NCI-H524 (cell line): ENCODE measurements at places on chromosomes 7 and 10.

DNA sequence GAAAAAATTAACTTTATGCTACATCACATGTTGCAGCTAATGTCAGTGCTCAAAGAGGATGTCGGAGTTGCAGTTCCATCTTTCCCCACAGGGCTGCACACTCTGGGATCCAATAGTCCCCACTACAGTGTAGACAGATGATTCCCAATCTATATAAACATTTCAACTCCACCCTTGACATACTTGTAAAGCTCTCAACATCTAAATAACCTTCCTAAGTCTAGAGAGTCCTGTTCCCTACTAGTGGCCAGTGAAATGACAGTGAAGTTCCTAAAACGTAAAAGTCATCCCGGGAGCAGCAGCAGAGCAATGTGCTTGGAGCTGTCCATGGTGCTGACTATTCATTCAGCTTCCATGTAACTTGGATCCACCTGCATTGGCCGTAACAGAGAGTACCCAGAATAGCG lies 145.1 kb downstream of the GRM8 start:
- peak; percentile 30 for DNase-seq

GRCh38 chr7:75573477-75574019 lies 81.4 kb downstream of the SPDYE5 start:
- DNase-seq, result peak; percentile 9

- DNase-seq, result no peak
These were observed 135.4 kb upstream of the FZD1 start for GRCh38 chr7:91128683-91129348.

- DNase-seq, result no peak
These were observed 115.7 kb downstream of the TPK1 start for GRCh38 chr7:144720149-144720548.
